GM23338 (cell line): ENCODE measurements at places on chromosomes 6 and 20.

DNA sequence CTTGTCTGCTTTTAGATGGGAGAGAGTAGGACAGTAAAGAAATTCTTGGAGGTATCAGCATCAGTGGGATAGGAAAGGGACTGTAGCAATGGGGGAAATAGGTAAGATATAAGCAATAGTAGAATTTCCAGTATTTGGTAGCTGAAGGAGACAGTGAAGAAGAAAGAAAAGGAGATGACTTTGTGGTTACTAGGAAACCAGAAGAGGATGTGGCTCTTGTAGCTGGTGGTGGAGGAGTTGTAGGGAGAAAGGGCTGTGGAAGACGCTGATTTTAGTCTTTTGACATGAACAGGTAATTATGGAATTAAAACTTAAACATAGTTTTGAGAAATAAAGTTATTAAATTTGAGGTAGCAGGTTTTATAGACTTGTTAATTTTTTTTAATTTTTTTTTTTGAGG lies 26.1 kb downstream of the SH3BGRL2 start:
- no peaks in the 10 kb centered on the region for H3K27me3 ChIP-seq
- H3K4me3 ChIP-seq = no peak overlapping the region
- DNase-seq = no peak
- H3K4me1 ChIP-seq = no peaks in the 10 kb centered on the region

DNA sequence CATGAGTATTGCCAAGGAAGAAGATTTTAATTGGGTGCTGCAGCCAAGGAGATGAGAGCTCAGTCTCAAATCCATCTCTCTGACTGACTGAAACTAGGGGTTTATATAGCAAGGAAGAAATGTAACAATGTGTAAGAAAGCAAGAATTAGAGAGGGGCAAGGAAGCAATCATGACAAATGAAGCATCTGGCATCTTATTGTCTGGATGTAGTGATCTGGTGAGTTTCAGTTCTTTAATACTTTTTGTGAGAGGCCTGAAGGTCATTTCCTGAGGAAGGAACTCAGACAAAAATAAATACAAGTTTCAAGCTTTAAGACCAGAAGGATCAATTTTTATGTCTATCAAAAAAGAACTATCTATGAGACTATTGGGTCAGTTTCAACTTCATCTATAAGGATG lies 64.2 kb downstream of the HTR1E start:
- H3K27ac ChIP-seq = no peak overlapping the region
- no peak overlapping the region for H3K4me3 ChIP-seq
- H3K27me3 ChIP-seq = no peaks in the 10 kb centered on the region
- H3K4me1 ChIP-seq = no peaks in the 10 kb centered on the region
- no peak for DNase-seq

- no peak overlapping the region for H3K27ac ChIP-seq
- DNase-seq = no peak
- no peaks in the 10 kb centered on the region for H3K27me3 ChIP-seq
- peaks cover 8% of the 10 kb centered on the region for H3K4me1 ChIP-seq
- H3K36me3 ChIP-seq = no peaks in the 10 kb centered on the region
Measured at GRCh38 chr6:47403056-47403455, 74.5 kb upstream of the CD2AP start.

DNA sequence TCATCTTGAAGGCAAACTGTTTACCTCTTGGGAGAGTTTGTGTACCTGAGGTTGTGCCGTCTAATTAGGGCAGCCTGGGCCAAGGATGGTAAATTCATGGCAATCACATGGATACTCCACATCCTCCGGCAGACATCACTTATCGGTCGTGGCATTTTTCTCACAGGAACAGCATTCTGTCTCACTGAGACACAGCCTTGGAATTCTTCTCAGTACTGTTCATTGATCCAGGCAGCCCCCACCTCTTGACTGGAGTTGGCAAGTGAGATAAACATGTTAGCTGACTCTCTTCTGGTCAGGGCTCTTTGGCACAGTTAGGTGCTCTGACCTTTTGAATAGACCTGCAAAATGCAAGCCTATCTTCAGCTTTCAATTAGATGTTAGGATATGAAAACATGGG lies 511.4 kb upstream of the FLRT3 start:
- no peak overlapping the region for H3K4me3 ChIP-seq
- no peak overlapping the region for H3K27ac ChIP-seq
- no peaks in the 10 kb centered on the region for H3K27me3 ChIP-seq
- no peaks in the 10 kb centered on the region for H3K4me1 ChIP-seq
- no peak for DNase-seq
- no peaks in the 10 kb centered on the region for H3K36me3 ChIP-seq

DNA sequence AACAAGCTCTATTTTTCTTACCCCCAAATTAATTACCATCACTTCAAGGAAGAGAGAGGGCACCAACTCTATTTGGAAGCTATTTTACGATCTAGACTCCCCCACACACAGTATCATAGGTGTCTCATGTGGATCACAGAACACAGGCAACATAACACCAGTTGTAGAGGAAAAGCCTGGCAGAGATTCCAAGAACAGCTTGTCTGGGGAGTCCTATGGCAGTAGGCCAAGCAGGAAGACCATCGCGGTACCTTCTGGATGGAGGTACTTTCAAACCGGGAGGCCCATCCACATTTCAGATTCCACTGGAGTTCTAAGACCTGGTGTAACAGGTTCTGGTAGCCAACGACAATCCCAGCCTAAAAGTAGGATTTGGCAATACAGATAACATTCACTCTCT lies 37.6 kb upstream of the SPDEF start:
- DNase-seq = no peak
- no peak overlapping the region for H3K4me3 ChIP-seq
- no peaks in the 10 kb centered on the region for H3K36me3 ChIP-seq
- H3K4me1 ChIP-seq = peaks cover 14% of the 10 kb centered on the region; the same call in 1 of the 2 replicates
- no peaks in the 10 kb centered on the region for H3K27me3 ChIP-seq

DNA sequence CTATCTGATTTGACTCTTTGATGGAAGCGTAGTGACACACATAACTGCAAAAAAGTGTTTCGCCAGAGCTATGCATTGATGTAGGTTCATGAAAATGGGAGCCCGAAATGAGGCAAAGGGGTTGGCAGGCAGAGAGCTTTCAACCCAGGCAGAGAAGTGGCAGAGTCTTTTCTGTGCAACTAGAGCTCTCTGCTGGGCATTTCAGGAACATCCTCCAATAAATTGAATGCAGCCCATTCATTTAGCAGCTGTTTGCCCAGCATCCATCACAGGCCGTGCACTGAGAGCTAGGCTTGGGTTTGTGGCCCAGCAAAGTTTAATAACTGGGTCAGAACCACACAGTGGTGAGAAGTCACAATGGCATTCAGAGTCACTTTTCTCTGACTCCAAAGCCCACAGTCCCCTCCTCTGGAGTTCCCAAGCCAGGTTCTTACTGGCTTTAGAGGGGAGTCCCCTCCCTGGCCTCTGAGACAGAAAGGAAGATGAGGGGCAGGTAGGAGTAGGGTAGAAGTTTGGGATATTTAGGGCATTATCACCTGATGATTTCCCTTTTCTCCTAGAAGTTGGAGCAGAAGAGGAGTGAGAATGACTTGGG lies 31.8 kb upstream of the ELMO2 start:
- no peaks in the 10 kb centered on the region for H3K27me3 ChIP-seq
- no peaks in the 10 kb centered on the region for H3K4me1 ChIP-seq
- H3K27ac ChIP-seq = no peak overlapping the region
- H3K36me3 ChIP-seq = no peaks in the 10 kb centered on the region

DNA sequence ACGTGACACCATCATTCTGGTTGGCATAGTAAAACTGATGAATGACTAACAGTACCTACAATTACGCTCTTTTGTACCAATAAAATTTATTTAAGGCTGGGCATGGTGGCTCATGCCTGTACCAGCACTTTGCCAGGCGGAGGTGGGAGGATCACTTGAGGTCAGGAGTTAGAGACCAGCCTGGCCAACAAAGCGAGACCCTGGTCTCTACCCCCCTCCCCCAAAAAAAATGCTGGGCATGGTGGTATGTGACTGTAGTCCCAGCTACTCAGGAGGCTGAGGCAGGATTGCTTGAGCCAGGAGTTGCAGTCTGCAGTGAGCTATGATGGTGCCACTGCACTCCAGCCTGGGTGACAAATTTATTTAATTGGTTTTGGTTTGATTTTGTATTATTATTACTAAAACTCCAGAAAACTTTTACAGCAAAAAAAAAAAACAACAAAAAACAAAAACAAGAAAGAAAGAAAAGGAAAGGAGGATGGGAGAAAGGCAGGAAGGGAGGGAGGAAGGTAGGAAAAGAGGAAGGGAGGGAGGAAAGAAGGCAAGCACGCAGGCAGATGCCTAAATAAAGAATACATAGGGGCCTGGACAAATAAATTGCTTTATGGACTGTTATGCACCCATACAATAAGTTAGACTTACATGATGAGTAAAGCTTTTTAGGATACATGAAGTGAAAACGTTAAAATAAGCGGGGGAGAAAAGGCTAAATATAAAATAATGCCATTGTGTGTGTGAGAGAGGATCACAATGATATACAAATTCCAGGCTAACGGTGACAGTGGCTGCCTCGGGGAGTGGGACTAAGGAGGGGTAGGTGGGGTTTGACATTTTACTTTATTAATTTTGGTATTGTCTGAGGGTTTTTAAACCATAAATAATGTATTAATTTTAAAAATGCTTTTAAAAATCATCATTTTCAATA lies 682 bp upstream of the ZSCAN9 start:
- H3K27ac ChIP-seq = no peak overlapping the region
- peaks cover 15% of the 10 kb centered on the region; the same call in 1 of the 2 replicates for H3K4me1 ChIP-seq
- peaks cover 51% of the 10 kb centered on the region for H3K27me3 ChIP-seq
- peak overlapping the region; percentile 91 for H3K4me3 ChIP-seq
- peak; percentile 60 for DNase-seq

DNA sequence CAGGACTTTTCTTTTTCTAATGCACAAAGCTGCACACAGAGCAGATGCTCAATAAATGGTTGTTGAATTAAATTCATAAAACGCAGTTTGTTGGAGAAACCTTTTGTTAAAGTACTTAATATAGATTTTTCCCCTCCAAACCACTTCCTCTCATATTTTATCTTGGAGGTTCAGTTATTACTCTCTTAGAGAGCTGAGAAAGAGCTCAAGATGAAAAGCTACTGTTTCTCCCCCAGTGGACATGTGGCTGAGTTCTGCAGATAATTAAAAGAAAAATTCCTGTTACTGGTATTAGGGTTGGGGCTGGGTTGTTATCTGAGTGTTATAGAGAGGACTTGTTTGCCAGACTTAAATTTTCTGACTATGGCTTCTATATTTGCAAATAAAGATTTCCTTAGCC lies 294.0 kb downstream of the TBC1D7 start:
- no peaks in the 10 kb centered on the region for H3K4me1 ChIP-seq
- H3K27me3 ChIP-seq = no peaks in the 10 kb centered on the region
- H3K36me3 ChIP-seq = no peaks in the 10 kb centered on the region

DNA sequence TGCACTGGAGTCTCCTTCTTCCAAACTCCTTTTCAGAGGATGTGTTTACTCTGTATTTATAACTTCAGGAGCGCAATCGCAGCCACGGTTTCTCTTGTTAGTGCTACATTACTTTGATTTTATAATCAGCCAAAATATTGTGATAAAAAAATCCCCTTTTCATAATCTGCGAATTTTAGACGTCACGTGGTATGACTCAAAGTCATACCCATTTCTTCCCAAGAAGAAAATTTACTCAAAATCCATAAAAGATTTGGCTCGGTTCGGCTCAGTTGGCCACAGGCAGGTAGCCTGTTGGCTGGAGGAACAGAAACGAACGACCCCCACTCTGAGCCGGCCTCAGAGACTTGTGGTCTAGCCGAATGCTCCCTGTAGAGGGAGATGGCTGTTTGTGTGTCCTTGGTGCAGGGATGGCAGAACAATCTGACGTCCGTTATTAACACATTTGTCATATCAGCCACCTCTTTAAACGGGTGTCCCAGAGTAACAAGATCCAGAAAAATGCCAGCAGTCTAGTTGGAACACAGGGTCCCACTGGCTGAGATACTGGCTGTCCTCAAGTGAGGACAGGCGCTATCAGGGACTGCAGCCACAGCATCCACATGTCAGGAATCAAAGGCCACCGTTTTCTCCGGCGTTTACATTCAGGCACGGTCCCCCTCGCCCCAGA lies 247.6 kb downstream of the DLL1 start:
- H3K4me3 ChIP-seq = no peak overlapping the region
- no peaks in the 10 kb centered on the region for H3K36me3 ChIP-seq
- no peak for DNase-seq
- no peaks in the 10 kb centered on the region for H3K27me3 ChIP-seq
- H3K4me1 ChIP-seq = 0 out of 2 replicates have a peak, but pooled peaks cover 4% of the 10 kb centered on the region

DNA sequence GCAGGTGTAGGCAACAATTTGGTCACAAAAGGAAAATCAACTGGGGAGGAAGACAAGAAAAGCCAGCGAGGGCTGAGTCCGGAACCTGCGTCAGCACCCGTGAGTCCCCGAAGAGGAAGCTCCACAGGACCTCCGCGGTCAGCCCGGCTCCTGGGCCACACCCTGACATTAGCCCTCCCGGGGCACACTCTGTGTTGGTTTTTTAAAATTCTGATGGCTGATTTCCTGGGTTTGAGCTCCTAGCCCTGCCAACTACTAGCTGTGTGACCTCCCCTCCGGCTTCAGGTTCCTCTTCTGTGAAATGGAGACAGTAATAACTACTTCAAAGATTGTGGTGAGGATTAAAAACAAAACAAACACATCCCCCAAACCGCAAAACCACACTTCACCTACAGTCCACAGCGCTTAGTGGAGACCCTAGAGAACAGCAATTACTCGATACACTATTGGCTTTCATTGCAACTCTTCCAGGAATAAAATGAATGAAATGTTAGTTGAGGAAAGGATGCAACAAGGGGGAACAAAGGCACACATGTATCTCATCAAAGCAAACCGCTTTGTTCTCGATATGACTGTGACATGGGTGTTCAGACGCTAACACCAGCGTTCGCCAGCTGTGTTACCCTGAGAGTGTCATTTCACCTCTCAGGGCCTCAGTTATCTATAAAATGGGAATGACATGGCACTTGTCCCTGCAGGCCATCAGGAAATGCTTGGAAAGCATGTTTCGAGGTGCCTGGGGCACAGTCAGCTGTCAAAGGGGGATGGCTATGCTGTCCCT lies 985 bp downstream of the ZBP1 start:
- H3K4me1 ChIP-seq = no peaks in the 10 kb centered on the region
- H3K4me3 ChIP-seq = no peak overlapping the region
- no peaks in the 10 kb centered on the region for H3K36me3 ChIP-seq
- no peaks in the 10 kb centered on the region for H3K27me3 ChIP-seq
- H3K27ac ChIP-seq = no peak overlapping the region

DNA sequence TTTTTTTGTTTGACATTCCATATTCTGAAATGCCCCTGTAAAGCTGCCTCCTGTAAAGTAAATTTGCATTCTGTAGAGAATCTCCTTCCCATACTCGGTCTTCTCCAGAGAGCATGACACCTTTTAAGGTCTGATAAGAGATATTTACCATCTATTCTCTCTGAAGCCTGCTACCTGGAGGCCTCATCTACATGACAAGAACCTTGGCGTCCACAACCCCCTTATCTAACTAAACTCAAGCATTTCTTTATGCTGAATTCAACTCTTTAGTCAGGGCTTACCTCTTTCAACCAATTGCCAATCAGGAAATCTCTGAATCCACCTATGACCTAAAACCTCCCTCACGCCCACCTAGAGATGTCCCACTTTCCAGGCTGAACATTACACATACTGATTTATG lies 51.6 kb downstream of the FAM184A start:
- H3K27ac ChIP-seq = peak overlapping the region; percentile 66
- DNase-seq = peak; percentile 73
- H3K27me3 ChIP-seq = peaks cover 53% of the 10 kb centered on the region
- peaks cover 54% of the 10 kb centered on the region for H3K4me1 ChIP-seq
- peak overlapping the region; percentile 27 for H3K4me3 ChIP-seq
- H3K36me3 ChIP-seq = no peaks in the 10 kb centered on the region

GRCh38 chr6:132298344-132298949 lies 102.8 kb downstream of the MOXD1 start:
- H3K4me1 ChIP-seq = no peaks in the 10 kb centered on the region
- H3K27ac ChIP-seq = no peak overlapping the region
- H3K4me3 ChIP-seq = no peak overlapping the region
- no peaks in the 10 kb centered on the region for H3K27me3 ChIP-seq
